H1 (cell line): ENCODE measurements at places on chromosomes 3 and 15. TPM values are rescaled to one million over a fixed set of nuclear protein-coding genes. Genes with fewer than 3 reads are reported as not detected.

The CEP19 gene
- 1.3 and 1.6 TPM in 2 replicates for total RNA-seq

The CFAP100 gene
- not detected in 2 replicates for total RNA-seq

The RTP3 gene
- total RNA-seq, result 0.33 TPM in 1 of 2 replicates, not detected in the other

The PSTPIP1 gene
- 0.63 and 1.8 TPM in 2 replicates for total RNA-seq

The CYP11A1 gene
- total RNA-seq, result 1.9 and 3.3 TPM in 2 replicates

DNA sequence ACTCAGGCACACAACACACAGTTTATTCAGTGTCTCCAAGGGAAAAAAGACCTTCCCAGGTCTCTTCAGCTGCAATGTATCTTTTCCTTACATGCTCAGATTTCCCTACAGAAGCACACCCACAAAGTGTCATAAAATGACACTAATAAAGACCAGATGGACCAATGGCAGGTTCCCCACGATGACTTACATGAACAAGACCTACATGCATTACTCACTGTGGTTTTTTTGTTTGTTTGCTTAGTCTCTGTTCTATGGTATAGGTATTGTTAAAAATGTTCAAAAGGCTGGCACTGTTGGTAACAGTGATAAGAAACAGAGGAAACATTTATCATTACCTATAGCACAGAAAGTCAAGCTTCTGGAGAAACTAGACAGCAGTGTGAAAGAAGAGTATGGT, 318.2 kb upstream of the TMCO5A start:
- no peaks in the 10 kb centered on the region for H3K27me3 ChIP-seq
- H3K36me3 ChIP-seq, result no peaks in the 10 kb centered on the region
- no peak overlapping the region for H3K27ac ChIP-seq
- DNase-seq, result no peak
- no peak overlapping the region for H3K4me3 ChIP-seq

The ANKDD1A gene
- total RNA-seq, result 5.0 and 5.7 TPM in 2 replicates

- no peaks in the 10 kb centered on the region for H3K27me3 ChIP-seq
- no peak overlapping the region for H3K4me3 ChIP-seq
- no peak for DNase-seq
- peaks cover 9% of the 10 kb centered on the region for H3K4me1 ChIP-seq
- no peak overlapping the region for H3K27ac ChIP-seq
- no peaks in the 10 kb centered on the region for H3K36me3 ChIP-seq
Measured at GRCh38 chr15:35023804-35024203, 35.7 kb upstream of the ZNF770 start.

The GOLGA6L4 gene
- total RNA-seq, result 3.6 and 3.7 TPM in 2 replicates

- DNase-seq, result no peak
- no peak overlapping the region for H3K27ac ChIP-seq
- H3K4me3 ChIP-seq, result no peak overlapping the region
- H3K27me3 ChIP-seq, result no peaks in the 10 kb centered on the region
Measured at GRCh38 chr15:95594496-95594895, 736.0 kb upstream of the NR2F2 start.

The LAMB2 gene
- total RNA-seq, result 107 and 112 TPM in 2 replicates

GRCh38 chr3:107206945-107207344, 170.3 kb upstream of the CCDC54 start:
- no peaks in the 10 kb centered on the region for H3K4me1 ChIP-seq
- DNase-seq, result no peak
- H3K27ac ChIP-seq, result no peak overlapping the region
- H3K36me3 ChIP-seq, result no peaks in the 10 kb centered on the region

GRCh38 chr3:160810362-160811236, 54.6 kb downstream of the PPM1L start:
- no peaks in the 10 kb centered on the region for H3K36me3 ChIP-seq
- DNase-seq, result no peak
- H3K4me1 ChIP-seq, result peaks cover 2% of the 10 kb centered on the region
- H3K4me3 ChIP-seq, result no peak overlapping the region

DNA sequence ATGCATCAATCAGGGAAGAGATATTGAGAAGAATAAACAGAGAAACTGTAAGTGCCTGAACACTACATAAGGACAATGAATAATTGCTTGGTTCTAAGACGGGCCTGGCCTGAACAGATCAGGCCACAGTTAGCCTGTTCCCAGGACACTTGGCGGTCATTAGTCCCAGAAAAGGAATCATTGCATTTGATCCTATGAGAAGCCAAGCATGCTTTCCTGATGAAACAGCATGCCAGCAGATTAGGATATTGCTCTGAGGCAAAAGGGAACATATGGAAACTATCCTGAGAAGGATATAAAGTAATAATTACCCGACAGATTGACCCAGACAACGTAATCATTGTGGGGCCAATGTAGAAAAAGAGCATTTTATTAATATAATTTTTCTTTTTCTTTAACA, 51.9 kb downstream of the STRIT1 start:
- DNase-seq, result no peak
- no peak overlapping the region for H3K27ac ChIP-seq
- H3K27me3 ChIP-seq, result no peaks in the 10 kb centered on the region
- H3K36me3 ChIP-seq, result no peaks in the 10 kb centered on the region
- H3K4me3 ChIP-seq, result no peak overlapping the region

DNA sequence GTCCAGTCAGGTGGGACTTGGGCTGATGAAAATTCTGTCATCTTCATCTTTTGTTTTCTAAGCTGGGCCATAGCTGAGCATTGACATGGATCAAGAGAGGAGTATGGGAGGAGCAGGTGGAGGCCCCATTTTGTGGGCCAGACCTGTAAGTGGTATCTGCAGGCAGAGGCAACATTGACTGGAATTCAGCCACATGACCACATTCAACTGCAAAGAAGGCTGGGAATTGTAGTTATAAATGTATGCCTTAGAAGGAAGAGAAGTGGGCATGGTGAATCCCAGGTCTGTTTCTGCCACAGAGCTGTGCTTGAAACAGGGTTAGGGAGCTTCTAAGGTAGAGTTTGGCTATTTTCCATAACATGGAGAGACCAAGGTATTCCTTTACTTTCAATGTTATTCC, 11.4 kb downstream of the KCNAB1 start:
- H3K27me3 ChIP-seq, result no peaks in the 10 kb centered on the region
- no peak for DNase-seq
- no peaks in the 10 kb centered on the region for H3K4me1 ChIP-seq

- no peak overlapping the region for H3K4me3 ChIP-seq
- no peak overlapping the region for H3K27ac ChIP-seq
- no peaks in the 10 kb centered on the region for H3K4me1 ChIP-seq
- DNase-seq, result no peak
Measured at GRCh38 chr3:133447750-133448477, 48.1 kb downstream of the BFSP2 start.

DNA sequence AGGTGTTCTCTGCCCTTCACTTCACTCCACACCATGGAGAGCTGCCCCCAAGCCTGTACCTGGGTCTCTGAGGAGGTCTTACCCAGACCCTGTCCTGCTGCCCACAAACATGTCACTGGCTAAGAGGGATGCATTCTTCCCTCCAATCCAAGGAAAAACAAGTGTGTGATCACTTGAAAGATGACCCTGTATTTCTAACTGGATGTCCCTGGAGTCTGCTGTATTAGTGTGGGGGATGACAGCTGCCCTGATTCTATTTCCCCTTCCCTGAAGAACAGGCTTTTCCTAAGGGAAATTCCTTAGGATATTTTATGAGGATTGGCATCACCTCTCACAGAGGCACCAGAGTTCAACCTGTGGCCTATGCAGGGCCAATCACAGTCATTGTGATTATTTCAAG, 55.0 kb upstream of the GATA2 start:
- H3K27me3 ChIP-seq, result no peaks in the 10 kb centered on the region
- no peak overlapping the region for H3K4me3 ChIP-seq
- H3K27ac ChIP-seq, result no peak overlapping the region
- no peaks in the 10 kb centered on the region for H3K4me1 ChIP-seq
- no peaks in the 10 kb centered on the region for H3K36me3 ChIP-seq
- DNase-seq, result no peak

The DMXL2 gene
- 10.6 and 11.4 TPM in 2 replicates for total RNA-seq

GRCh38 chr3:24311881-24312280, 182.8 kb downstream of the THRB start:
- H3K4me3 ChIP-seq, result no peak overlapping the region
- no peaks in the 10 kb centered on the region for H3K4me1 ChIP-seq

- H3K36me3 ChIP-seq, result no peaks in the 10 kb centered on the region
- DNase-seq, result no peak
- no peaks in the 10 kb centered on the region for H3K4me1 ChIP-seq
- no peaks in the 10 kb centered on the region for H3K27me3 ChIP-seq
- no peak overlapping the region for H3K4me3 ChIP-seq
- H3K27ac ChIP-seq, result no peak overlapping the region
Measured at GRCh38 chr3:115494826-115495225, 128.5 kb upstream of the GAP43 start.

DNA sequence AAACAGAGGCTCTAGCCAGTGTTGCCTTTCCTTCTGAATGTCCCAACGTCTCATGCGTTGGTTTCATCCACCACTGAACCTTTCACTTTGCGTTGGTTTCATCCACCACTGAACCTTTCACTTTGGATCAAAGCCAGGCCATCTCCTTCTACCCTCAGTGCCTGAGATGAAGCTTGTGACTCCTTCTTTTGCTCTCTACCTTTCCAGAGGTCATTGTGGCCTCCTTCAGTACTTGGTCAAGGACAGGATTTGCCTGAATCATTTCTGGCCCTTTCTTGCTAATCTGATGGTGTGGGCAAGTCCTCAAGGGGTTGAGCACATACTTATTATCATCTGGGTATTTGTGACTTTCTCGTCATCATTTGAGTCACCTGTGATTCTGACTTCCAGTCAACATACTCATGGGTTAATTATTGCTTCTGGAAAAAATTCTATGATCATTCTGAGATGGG, 50.0 kb downstream of the SELENOT start:
- no peak for DNase-seq
- H3K4me3 ChIP-seq, result no peak overlapping the region
- no peak overlapping the region for H3K27ac ChIP-seq
- no peaks in the 10 kb centered on the region for H3K27me3 ChIP-seq

GRCh38 chr15:43776101-43776717, 557 bp downstream of the ELL3 start:
- DNase-seq, result peak; percentile 84
- H3K4me1 ChIP-seq, result peaks cover 12% of the 10 kb centered on the region
- peaks cover 29% of the 10 kb centered on the region for H3K36me3 ChIP-seq
- H3K27ac ChIP-seq, result no peak overlapping the region

GRCh38 chr3:116423374-116423773, 21.9 kb downstream of the LSAMP start:
- no peak overlapping the region for H3K4me3 ChIP-seq
- DNase-seq, result no peak
- H3K27ac ChIP-seq, result no peak overlapping the region
- H3K4me1 ChIP-seq, result no peaks in the 10 kb centered on the region
- no peaks in the 10 kb centered on the region for H3K36me3 ChIP-seq

DNA sequence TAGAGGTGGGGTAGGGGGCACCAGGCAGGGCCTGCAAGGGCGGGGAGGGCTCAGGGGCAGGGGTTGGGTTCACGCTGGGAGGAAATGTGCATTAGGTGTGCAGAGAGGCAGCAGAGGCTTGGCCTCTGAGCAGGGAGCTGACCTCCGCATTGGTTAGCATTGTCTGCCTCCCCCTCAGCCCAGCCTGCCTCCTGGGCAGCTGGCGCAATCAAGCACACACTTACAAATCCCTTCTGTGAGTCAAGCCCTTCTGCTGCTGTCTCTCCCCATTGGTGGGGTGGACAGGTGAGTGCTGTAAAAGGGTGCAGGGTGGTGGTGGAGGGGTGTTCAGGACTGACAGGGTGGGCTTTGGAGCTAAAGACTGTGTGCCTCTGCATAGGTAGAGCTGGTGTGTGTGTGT, 9.3 kb downstream of the LOXL1 start:
- DNase-seq, result no peak
- H3K27ac ChIP-seq, result no peak overlapping the region
- no peak overlapping the region for H3K4me3 ChIP-seq
- peaks cover 3% of the 10 kb centered on the region; the same call in 1 of the 2 replicates for H3K4me1 ChIP-seq
- no peaks in the 10 kb centered on the region for H3K36me3 ChIP-seq

GRCh38 chr15:49085696-49086459, 39.6 kb upstream of the SECISBP2L start:
- no peak overlapping the region for H3K4me3 ChIP-seq
- no peak overlapping the region for H3K27ac ChIP-seq
- H3K36me3 ChIP-seq, result no peaks in the 10 kb centered on the region
- no peaks in the 10 kb centered on the region for H3K27me3 ChIP-seq
- DNase-seq, result no peak

DNA sequence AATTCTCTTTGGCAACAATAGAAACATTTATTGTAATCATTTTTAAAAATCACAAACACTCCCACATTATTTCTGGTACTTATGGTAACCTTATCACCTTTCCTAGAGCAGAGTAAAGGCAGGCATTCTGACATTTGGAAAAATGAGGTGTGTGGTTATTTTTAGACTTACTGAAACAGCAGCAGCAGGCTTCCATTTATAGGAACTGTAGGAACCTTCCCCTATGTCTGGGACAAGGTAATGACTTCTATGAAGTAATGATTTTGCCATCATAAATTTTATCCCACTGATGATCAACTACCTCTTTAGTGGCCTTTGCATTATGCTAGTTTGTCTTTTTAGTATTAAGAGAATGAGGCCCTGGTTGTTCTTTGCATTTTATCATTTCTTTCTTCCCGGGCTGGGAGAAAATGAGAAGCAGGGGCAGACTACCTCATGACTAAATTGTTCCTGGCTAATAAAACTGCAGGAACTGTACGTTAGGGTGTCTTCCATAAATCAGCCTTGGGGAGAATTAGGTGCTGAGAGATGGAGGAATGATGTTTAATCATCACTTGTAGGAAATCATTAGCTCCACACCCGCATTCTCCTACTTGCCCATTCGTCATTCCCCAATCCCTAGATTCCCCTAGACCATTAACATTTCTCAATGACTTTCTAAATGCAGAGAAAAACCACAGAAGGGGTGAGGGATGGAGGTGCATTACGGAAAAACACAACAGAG, 680.3 kb downstream of the AGBL1 start:
- H3K27ac ChIP-seq, result no peak overlapping the region
- DNase-seq, result no peak
- H3K4me3 ChIP-seq, result no peak overlapping the region
- no peaks in the 10 kb centered on the region for H3K4me1 ChIP-seq

DNA sequence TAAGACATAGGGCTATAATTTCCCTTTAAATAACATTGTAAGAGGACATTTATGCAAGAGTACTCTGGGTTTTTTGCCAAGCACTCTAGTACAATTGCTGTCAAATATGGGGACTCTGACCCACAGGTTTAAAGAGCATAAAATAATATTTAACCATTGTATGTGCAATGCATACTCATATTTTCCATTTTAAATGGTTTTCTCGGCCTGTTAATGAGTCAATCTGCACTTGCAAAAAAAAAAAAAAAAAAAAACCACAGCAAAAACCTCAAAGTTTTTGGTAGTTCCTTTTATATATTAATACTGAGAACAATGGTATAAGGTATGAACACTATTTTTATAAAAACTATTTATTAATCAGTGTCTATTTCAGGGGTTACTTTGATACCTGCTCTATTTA, 304.0 kb upstream of the CBLB start:
- DNase-seq, result no peak
- H3K27me3 ChIP-seq, result no peaks in the 10 kb centered on the region
- H3K36me3 ChIP-seq, result no peaks in the 10 kb centered on the region
- no peaks in the 10 kb centered on the region for H3K4me1 ChIP-seq

- no peak overlapping the region for H3K27ac ChIP-seq
- no peaks in the 10 kb centered on the region for H3K36me3 ChIP-seq
- H3K4me3 ChIP-seq, result no peak overlapping the region
- H3K4me1 ChIP-seq, result no peaks in the 10 kb centered on the region; the same call in none of the 2 replicates
- H3K27me3 ChIP-seq, result no peaks in the 10 kb centered on the region
Measured at GRCh38 chr3:73026760-73027113, 30.1 kb downstream of the PPP4R2 start.

- H3K36me3 ChIP-seq, result no peaks in the 10 kb centered on the region
- no peak for DNase-seq
- peaks cover 3% of the 10 kb centered on the region for H3K4me1 ChIP-seq
- no peaks in the 10 kb centered on the region for H3K27me3 ChIP-seq
- H3K4me3 ChIP-seq, result peak overlapping the region; percentile 99
- H3K27ac ChIP-seq, result peak overlapping the region; percentile 60; the same call in 1 of the 2 replicates
Measured at GRCh38 chr15:48178648-48178931, 495 bp upstream of the MYEF2 start.

The DYNLT2B gene
- 9.7 and 10.9 TPM in 2 replicates for total RNA-seq
